ENCODE measurements at places on chromosomes 3 and 15.

GRCh38 chr3:165347526-165347925 lies 151.3 kb upstream of the SLITRK3 start:
- no peak for DNase-seq

DNA sequence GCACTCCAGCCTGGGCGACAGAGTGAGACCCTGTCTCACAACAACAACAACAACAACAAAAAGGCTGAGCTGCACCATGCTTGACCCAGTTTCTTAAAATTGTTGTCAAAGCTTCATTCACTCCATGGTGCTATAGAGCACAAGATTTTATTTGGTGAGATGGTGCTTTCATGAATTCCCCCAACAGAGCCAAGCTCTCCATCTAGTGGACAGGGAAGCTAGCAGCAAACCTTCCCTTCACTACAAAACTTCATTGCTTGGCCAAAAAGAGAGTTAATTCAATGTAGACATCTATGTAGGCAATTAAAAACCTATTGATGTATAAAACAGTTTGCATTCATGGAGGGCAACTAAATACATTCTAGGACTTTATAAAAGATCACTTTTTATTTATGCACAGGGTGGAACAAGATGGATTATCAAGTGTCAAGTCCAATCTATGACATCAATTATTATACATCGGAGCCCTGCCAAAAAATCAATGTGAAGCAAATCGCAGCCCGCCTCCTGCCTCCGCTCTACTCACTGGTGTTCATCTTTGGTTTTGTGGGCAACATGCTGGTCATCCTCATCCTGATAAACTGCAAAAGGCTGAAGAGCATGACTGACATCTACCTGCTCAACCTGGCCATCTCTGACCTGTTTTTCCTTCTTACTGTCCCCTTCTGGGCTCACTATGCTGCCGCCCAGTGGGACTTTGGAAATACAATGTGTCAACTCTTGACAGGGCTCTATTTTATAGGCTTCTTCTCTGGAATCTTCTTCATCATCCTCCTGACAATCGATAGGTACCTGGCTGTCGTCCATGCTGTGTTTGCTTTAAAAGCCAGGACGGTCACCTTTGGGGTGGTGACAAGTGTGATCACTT lies 2.0 kb downstream of the CCR5 start:
- peak; percentile 54 for DNase-seq

DNA sequence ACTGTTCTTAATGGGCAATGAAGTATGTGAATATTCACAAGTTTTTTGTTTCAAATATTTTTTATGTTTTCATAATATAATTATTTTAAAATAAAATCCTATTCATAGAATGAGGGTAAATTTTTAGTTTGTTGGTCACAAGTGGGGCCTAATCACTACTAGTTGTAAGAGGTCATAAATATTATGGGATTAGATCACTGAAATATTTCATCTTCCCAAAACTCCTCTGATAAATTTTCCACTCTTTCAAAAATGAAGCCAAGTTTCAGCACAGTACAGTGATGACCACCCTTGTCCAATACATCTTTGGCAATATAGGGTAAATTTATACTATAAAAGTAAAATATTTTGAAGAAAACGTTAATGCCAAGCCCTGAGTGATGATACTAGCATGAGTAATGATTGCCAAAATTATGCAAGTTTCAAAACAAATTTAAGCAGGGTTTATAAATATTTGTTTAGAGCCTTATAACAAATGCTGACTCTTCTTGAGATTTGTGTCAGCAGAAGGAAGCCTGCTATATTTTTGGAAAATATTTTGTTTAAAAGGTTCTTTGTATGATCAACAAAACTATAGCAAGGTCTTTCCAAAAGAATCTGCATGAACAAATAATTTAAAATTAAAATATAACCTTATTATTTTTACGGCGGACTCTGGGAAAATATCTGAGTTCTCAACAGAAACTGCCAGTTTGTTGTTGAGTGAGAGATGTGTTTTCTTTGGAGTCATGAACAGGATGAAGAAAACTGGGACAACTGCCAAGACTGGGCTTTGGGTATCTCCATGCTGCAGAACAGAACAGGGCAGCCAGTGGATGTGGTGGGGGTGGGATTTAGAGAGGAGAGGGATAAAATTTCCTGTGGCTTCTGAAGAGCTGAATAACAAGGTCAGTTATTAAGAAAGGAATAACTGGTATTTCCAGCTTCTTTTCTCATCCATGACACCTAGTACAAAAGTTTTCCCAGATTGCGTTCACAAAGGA lies 17.9 kb upstream of the TM4SF1 start:
- no peak for DNase-seq

DNA sequence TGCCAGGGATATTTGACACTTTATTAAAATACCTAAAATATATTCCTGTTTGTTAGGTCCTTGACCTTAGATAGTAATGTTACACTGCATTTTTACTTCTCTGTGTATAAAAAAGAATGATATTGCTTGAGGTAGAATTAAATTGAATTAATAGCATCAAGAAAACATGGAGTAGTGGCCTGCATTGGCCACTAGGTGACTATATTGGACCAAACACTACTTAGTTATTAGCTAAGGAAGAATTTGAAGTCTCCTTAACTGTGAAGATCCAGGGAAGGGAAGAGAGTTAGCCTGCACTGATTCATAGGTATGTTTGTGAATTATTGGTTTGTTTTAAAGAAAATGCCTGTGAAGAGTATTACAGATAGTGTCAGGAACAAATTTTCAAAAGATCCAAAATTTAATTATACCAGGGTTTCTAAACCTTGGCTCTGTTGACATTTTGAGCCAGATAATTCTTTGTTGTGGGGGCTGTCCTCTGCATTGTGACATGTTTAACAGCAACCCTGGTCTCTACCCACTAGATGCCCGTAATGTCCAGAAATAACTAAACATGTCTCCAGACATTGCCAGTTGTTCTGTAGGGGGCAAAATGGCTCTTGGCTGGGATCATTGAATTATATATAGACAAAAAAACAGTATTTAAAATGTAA lies 103.6 kb upstream of the THSD4 start:
- DNase-seq: peak; percentile 1

GRCh38 chr15:33126559-33127290 lies 67.8 kb downstream of the FMN1 start:
- peak; percentile 95 for DNase-seq

GRCh38 chr15:92619145-92620101 lies 36.2 kb downstream of the FAM174B start:
- DNase-seq: no peak

- peak; percentile 28 for DNase-seq
These were observed 93.0 kb upstream of the LPP start for GRCh38 chr3:188060840-188061544.

DNA sequence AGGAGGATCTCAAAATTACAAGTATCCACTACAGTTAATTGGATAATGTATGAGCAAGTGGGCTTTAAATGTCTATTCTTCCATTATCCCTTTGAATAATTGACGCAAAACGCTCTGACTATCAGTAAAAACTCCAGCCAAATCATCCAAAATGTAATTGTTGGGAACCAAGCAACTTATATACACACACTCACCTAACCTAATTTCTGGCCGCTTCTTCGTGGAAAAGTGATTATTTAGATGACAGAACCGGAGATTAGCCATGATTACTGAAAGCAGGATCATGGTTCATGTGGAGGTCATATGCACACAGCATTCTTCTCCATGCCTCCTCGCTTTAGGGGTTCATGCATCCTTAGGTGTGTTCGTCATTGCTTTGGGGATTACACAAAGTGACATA lies 992.4 kb downstream of the NAALADL2 start:
- no peak for DNase-seq

GRCh38 chr3:159964166-159964973 lies 24.3 kb upstream of the IL12A start:
- no peak for DNase-seq

DNA sequence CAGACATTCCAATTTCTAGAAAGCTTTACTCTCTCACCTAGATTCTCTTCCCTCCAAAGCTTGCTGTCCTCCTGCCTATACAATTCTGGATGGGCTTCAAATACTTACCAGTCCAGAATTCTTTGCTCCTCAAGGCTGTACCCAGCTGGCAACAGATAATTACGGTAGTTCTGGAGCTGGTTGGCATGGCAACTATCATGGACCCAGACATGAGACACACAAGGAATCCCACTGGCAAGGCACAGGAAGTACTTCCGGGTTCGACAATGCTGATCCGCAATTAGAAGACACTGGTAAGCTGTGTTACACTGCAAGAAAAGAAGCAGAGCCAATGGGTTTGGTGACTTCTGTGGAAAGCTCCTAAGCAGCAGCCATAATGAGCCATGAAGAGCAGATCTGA lies 37.9 kb downstream of the TUBGCP4 start:
- DNase-seq: no peak

- DNase-seq: peak; percentile 37
These were observed 87.8 kb downstream of the KLHL25 start for GRCh38 chr15:85706779-85707518.

GRCh38 chr3:132417695-132418411 lies 551 bp downstream of the DNAJC13 start:
- DNase-seq: peak; percentile 44

DNA sequence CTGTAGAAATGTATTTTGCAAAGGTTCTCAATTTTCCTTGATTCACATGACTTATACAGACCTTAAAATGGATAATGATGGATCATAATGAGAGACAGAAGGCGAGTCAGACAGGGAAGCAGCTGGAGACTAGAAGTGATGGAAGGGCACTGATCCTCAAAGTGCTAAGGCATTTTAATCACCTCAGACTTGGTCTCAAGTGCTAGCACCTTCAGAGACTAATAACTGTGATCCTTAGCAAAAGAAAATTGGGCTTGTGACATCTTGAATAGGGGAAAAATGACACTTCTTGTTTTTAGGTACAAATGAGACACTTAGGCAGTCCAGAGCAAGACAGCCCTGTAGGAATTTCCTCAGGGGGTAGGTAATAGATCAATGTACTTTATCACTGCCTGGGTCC lies 1011.7 kb downstream of the SQOR start:
- no peak for DNase-seq

DNA sequence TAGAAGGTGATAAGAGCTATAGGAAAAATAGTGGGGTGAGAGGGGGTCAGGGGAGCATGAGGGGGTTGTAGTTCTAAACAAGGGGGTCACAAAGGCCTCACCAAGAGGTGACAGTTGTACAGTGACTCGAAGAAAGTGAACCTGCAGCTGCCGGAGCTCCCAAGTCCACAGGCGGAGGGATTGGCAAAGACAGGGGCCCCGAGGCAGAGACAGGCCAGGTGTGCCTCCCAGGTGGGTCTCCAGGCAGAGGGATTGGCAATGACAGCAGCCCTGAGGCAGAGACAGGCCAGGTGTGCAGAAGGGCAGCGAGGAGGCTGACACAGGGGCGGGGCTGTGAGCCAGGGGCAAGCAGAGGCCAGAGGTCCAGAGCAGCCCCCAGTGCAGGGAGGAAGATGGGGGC lies 63.7 kb downstream of the DNAJB8 start:
- DNase-seq: no peak

- DNase-seq: no peak
These were observed 43.4 kb upstream of the GPD1L start for GRCh38 chr3:32062950-32063582.

GRCh38 chr3:46183330-46183729 lies 24.8 kb downstream of the CCR1 start:
- peak; percentile 46 for DNase-seq

DNA sequence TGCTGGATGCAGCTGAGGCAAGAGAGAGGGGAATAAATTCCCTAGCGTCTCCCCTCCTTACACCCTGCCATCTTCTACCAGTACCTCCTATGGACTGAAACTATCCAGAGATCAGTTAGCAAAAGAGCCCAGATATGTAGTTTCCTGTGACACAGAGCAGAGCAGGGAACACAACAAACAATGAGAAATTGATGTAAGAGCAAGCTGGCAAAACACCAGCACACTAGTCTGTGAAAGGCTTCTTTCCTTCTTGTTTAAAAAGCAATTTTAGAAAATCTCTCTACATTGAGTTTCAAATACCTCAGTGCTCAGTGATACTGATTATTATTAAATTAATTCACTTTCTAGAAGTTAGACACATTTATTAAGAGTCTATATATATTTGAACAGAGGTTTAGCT lies 215.6 kb upstream of the AZI2 start:
- no peak for DNase-seq

GRCh38 chr15:80557441-80558234 lies 137.5 kb upstream of the ABHD17C start:
- no peak for DNase-seq

DNA sequence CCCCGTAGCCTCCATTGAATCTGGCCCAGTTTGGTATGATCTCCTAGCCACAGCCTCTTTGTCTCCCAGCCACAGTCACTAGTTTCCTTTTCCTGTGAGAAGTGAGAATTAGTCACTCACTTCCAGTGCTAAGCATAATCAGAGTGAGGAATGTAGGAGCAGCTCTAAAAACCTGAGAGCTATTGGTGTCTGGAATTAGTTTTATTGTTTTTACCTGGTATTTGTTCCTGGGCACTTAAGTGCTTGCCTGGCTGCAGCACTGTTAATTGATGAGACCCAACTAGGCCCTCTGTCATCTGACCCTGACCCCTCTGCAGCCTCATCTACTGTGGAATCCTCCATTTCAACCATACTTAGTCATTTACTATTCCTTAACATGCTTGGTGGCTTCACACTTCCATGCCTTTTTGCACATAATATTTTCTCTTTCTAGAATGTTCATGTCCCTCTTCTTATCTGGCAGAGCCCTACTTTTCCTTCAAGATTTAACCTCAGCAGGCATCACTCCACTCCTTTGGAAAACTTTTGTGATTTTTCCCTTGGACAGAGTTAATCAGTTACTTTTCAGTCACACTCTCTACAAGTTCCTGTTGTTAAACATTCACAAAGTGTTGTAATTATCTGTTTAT lies 48.8 kb downstream of the PDE8A start:
- no peak for DNase-seq

- DNase-seq: no peak
These were observed 46.7 kb downstream of the EMC4 start for GRCh38 chr15:34271493-34271892.

GRCh38 chr15:47955021-47955420 lies 165.8 kb upstream of the SLC24A5 start:
- DNase-seq: no peak

DNA sequence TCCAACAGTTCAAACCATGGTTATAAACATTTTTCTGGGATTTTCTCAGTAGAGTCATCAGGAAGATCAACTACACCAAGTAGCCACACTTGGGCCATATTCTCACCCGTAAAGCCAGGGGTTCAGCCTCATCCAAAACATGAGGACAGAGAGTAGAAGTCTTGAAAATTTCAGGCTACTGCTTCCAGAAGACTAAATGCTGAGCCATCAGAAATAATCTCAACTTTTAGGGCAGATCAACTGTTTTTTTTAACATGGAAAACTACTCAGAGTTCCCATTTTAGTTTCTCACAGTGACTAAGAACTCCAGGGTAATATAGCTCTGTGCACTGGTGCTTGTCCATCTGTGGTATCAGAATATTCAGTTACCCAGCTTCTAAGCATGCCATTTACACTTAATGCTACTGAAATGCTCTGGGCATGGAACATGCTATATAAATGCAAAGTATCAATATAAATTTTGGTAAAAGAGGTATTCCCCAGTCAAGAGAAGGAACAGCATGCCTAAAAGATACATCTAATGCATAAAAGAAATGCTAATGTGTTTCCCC lies 300.1 kb upstream of the LRRN1 start:
- no peak for DNase-seq

DNA sequence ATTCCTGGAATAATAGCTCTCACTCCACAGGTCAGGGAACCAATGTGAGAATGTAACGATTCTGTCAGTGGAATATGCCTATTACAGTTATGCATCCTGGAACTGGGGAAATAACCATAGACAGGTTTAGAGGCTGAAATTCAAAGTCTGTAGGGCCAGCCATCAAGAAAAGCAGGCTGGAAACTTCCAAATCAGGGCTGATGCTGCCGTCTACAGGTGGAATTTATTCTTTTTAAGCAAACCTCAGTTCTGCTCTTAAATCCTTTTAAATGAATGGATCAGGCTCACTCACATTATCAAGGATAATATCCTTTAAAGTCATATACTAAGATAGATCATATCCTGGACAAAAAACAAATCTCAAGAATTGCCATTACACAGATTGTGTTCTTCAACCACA lies 699.8 kb downstream of the NR2F2 start:
- no peak for DNase-seq

Data from Jurkat, Clone E6-1 (cell line).